ENCODE measurements at places on chromosomes 11 and 22. TPM values are rescaled to one million over a fixed set of nuclear protein-coding genes. Genes with fewer than 3 reads are reported as not detected.

ROM1 gene
- 0.98 TPM for polyA plus RNA-seq

CATSPER1 gene
- polyA plus RNA-seq, result not detected

C11orf42 gene
- polyA plus RNA-seq, result not detected

LMF2 gene
- 33.8 TPM for polyA plus RNA-seq

PKP3 gene
- polyA plus RNA-seq, result 0.14 TPM

OR52I2 gene
- not detected for polyA plus RNA-seq

TSPO gene
- 548 TPM for polyA plus RNA-seq
